ENCODE measurements at places on chromosomes 1 and 21.

DNA sequence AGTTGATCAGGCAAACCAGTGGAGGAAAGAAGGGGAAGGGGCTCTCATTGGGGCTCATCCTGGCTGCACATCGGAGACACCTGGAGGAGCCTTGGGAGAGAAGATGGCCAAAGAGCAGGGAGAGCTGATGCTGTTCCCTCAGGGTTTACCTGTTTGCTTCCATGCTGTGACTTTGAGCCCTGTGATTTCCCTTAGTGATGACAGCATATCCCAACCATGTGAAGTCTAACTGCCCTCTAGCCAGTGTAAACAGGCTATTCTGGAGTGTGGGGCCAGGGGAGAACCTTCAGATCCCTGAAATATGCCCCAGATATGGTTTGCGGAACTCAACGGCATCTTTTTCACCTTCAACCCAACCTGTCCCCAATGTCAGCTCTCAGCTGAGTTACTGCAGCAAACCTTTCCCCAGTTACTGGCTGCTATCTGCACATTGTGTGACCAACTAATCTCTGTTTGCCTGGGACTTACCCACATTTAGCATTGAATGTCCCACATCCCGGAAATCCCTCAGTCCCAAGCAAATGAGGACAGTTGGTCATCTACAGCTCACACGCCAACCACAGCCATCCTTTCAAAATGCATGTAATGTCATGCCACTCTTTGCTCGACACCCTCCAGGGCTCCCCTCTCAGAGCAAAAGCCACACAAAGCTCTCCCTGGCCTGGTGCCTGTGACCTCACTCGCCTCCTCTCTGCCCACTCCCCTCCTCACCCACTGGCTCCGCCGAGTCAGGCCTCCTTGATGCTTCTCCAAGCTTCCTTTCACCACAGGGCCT is 242.3 kb downstream of the KCNJ6 start:
- DNase-seq, result no peak

DNA sequence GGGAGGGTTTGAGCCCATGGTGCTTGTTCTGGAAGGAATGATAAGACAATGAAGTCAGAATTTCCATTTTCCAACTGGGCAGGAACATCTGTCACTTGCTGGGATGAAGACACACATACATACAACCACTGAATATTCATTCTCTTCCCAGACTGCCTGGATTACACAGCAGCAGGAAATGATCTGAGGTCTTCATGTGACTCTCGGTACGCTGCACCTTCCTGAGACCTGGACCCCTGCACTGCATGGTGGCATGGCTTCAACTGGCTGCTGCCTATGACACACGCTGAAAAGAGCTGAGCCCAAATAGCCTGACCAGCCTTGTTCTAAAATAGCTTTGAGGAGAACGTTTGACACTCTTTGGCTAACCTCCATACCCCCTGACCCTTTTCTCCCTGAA is 150.6 kb downstream of the GABPA start:
- DNase-seq, result no peak

GRCh38 chr1:27496604-27497155 is 6.7 kb upstream of the WASF2 start:
- DNase-seq, result no peak

- no peak for DNase-seq
Observed at GRCh38 chr1:83787246-83787998, 211.5 kb downstream of the TTLL7 start.

GRCh38 chr1:202616355-202616915 is 93.8 kb downstream of the SYT2 start:
- DNase-seq, result no peak

DNA sequence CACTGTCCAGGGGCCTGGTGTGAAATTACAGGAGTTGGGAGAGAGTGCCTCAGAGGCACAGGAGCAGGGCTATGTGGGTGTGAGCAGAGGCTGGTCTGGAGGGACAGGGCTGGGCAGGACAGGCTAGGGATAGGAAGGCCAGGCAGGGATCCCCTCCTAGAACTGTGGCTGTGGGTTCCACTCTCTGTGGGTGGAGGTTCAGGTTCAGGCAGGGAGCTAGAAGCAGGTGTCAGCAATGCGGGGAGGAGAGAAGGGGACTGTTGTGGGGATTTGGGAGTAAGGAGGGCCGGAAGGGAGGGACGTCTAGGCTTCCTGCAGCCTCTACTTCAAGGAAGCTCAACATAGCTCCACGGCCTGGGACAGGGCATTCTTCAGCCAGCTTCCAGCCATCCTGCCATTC is 8.3 kb upstream of the GPR61 start:
- no peak for DNase-seq

DNA sequence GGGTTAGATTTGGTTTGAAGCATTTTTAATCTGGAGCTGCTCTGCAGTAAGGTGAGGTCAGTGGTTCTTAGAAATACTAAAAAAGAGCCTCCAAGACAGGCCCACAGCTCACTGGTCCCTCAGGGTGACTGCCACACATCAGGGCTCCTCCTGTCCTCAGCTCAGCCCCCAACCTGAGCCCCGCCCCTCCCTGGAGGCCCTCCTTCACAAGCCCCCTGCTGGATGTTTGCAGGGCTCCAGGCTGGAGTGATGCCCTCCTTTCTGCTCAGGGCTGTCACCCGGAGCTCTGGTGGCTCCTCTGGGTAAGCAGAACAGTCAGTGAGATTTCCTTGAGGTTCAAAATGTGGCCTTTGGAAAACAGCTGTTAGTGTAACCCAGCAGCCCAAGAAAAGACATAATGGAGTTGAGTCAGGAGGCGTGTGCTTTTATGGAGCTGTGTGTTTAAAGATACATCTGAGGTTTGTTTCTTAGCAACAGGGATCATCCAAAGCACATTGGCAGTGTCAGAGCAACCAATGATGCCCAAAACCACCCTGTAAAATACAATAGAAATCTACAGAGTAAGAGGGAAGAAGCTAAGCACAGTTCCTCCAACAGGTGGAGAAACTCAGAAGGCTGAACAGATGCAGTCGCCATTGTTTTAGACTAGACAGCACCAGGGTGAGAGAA is 21.4 kb downstream of the STUM start:
- no peak for DNase-seq

DNA sequence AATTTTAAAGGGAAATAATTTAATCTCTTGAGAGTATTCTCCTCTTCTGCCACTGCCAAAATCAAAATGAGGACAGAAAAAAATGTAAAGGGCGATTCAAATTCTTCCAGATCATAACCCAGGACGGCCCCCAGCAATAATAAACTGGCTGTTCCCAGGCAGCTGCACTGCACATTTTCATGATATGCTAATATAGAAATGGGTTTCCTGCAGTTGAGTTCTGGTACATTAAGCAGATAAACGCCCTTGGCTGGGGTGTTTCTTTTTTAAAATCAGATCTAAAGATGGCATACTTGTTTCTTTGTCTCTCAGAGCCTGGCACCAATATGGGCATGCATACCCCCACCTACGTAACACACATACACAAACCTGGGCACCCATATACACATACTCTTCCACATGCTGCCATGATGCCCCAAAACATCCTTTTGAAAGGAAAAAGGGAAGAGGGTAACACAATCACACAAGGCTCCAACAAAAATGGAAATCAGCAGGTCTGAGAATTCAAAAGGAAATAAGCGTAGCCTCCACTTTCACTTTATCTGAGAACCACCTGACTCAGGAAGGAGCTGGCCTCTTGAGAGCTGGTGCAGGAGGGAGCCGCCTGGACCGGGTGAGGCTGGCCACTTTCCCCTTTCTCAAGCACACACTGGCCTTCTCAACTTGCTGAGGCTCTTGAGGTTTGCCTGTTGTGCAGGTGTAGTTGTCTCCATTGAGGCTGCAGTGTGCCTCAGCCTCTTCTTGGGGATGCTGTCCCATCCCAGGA is 653.4 kb downstream of the KIF26B start:
- no peak for DNase-seq

DNA sequence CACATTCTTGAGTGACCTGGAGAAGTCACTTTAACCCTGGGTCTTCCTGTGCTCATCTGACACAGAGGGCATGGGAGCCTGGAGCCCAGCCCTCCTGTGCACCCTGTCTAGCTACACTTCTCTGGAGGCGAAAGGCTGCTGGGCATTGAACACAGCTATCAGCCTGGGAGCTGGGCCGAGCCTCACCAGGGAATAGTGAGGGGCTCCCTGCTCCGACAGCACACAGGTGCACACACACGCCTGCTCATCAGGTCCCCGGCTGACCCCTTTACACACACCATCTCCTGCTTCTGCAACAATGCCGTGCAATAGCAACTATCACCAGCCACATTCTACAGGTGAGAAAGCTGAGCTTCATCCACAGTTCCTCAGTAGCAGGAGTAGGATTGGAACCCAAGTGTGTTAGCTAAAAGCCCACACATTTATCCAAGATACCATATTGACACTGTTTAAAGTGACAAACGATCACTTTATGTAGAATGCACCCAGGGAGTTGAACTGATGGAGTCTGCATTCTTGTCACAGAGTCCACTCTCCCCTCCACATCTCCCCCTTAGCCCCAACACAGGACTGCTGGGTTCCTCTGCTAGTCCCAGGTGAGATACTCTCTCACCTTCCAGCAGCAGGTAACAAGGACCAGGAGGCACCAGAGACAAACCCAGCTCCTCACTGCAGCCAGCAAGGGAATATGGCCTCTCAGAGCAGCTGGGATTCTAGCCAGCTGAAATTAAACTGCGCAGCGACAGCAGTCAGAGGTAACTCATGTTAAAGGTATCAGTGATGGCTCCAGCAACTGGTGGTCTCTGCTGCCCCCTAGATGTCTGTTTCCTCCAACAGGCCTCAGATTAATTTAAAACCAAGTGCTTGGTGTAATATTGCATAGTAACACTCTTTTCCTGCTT is 18.3 kb upstream of the CAPN8 start:
- DNase-seq, result peak; percentile 13

DNA sequence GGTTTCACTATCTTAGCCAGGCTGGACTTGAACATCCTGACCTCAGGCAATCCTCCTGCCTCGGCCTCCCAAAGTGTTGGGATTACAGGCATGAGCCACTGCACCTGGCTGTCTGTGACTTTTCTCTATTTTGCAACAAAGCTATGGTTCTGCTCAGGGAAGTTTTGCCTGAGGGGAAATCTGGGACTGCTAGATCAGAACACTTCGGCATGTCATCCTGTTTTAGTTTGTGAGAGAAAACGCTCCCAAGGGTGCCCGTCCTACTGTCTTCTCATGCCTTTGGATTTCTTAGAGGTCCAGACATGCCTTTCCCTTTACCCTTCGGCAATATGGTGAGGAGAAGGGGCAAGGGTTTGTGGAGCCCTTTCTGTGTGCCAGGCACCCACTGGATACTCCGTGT is 5.6 kb upstream of the CORT start:
- DNase-seq, result no peak

DNA sequence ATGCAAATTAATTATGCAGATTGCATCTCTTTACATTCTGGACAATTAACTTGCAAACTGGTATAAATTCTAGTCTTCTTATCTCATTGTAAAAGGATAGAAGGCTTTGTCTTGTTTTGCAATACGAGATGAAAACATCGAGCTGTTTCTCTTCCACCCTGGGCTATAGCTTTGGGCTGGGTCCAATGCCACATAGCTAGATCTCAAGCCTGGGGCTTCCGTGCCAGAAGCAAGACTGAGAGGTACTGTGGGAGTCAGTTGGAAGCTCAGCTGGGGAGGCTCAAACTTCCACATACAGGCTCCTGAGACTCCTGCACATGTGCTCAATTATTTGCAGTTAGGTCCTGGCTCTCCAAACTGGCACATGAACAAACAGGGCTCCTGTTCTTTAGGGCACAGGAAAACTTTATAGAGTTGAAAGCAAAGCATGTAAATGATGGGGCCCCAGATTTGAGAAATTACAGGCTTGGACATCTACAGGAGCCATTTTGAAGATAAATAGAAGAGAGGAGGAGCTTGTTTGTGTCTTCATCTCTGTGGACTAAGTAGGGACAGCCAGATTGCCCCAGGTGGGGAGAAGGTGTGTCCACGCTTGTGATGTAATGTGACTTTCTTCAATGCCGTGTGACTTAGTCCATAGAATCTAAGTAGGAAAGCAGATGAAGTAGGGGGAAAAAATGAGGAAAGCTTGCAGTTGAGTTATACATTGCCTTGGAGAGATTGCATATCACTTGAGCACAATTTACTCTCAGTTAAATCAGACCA is 65.9 kb upstream of the SIPA1L2 start:
- no peak for DNase-seq

- DNase-seq, result no peak
Observed at GRCh38 chr1:162240577-162240976, 136.1 kb downstream of the SPATA46 start.

- DNase-seq, result peak; percentile 9
Observed at GRCh38 chr1:61641578-61642336, 83.2 kb downstream of the TM2D1 start.

DNA sequence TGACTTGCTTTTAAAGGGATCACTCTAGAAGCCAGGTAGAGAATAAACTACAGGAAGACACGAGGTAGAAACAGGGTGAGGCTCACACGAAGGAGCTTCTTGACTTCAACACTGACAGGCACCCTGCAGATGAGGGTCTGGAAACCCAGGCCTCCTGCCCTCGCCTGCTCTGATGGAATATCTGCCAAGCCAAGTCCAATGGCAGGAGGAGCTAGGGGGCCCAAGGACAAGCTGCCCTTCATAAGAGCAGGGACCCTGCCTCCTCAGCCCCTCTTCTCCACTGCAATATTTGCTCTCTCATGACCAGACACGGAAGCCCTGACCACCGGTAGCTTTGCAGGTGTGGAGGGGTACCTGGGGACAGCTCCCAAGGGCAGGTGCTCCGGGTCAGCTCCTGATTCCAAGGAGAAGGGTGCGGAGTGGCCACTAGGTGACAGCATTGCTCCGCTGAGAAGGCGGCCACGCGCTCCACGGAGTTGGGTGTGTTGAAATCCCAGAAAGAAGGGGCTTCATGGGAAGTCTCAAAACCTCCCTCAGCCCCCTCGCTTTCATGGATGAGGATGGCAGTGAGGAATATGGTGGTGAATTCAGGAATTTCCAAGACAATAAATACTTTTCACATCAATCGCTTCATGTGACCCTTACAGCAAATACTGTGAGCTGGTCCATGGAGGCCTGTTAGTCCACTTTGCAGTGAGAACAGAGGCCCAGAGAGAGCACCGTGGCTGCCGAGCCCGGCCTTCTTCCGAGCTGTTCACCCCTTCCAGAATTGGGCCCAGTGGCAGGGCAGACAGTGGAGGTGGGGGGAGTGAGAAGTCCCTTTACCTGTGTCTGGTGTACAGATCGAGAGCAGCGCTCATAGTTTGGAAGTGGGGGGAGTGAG is 33.2 kb upstream of the PAX7 start:
- DNase-seq, result peak; percentile 7

- no peak for DNase-seq
Observed at GRCh38 chr1:109821221-109821669, 57.5 kb upstream of the EPS8L3 start.

GRCh38 chr1:38173848-38174247 is 127.3 kb upstream of the POU3F1 start:
- DNase-seq, result no peak

- no peak for DNase-seq
Observed at GRCh38 chr1:211566431-211567025, 12.4 kb downstream of the SLC30A1 start.

- DNase-seq, result no peak
Observed at GRCh38 chr1:115643666-115644065, 1.9 kb downstream of the VANGL1 start.

All from stimulated activated CD8-positive, alpha-beta memory T cell treated with anti-CD3 and anti-CD28 coated beads, Interleukin-12 subunit alpha, Interleukin-12 subunit beta, amount 100 ng/mL, for 4 hours (primary cell).